ENCODE measurements at places on chromosomes 4 and X.

GRCh38 chr4:130712038-130712437 lies 1616.1 kb downstream of the C4orf33 start:
- no peak for DNase-seq

- DNase-seq = no peak
Measured at GRCh38 chr4:152158225-152158624, 377.7 kb downstream of the FBXW7 start.

DNA sequence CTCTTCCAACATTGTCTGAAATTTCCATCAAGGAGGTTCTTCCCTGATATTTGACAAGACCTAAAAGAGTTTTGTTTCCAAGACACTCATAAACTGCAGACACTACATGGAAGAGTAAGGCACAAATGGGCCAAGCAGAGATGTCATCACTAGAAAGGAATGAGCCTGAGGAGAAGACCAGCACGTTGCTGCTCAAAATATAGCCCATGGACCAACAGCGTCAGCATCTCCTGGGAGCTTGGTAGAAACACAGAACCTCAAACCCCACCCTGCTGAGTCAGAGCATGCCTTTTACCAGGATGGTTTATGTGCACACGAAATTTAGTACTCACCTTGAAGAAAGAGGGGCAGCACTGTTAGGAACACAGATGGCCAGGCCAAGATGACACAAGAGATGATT lies 128.7 kb upstream of the MID1 start:
- DNase-seq = no peak

DNA sequence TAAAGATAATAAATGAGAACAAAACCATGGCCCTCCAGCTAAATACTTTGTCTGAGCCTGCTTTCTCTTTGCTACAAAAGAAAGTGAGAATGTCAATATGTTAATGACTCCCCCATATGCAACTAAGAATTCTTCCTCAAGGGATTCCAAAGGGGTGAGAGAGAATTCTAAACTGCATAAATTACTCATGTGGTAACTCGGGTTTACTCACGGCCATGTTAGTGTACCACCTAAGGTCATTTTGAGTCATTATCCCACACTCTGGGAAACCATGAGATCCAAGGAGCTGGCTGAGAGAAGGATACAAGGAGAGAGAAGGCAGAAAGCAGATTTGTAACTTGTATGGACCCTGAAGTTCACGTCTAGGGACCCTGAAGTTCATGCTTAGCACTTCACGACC lies 190.3 kb downstream of the DHX15 start:
- no peak for DNase-seq

GRCh38 chrX:120207009-120207605 lies 43.5 kb upstream of the ZBTB33 start:
- DNase-seq = no peak

DNA sequence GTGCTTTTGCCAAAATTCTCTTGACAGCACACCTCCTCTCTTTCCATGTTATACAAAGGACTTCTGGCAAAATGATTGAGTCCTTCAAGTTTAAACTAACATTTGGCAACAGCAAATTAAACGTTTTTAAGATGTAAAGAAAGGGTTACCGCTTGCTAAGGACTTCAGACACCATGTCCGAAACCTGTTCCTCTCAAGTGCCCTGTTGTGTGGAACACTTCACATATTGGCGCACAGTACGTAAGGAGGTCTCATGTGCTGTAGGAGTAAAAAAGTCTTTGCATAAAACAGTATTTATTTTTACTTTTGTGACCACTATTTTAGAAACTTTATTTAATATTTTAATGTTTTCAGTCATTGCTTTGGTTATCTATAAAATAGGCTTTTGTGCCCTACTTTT lies 33.7 kb upstream of the HPRT1 start:
- DNase-seq = no peak

- DNase-seq = no peak
Measured at GRCh38 chr4:15020502-15021286, 18.4 kb downstream of the CPEB2 start.

GRCh38 chr4:182179751-182180150 lies 63.5 kb upstream of the TENM3 start:
- DNase-seq = no peak

GRCh38 chrX:24428516-24428915 lies 36.6 kb upstream of the PDK3 start:
- DNase-seq = no peak

- DNase-seq = no peak
Measured at GRCh38 chrX:117305168-117305766, 811.3 kb downstream of the KLHL13 start.

- no peak for DNase-seq
Measured at GRCh38 chr4:25001509-25001908, 29.2 kb downstream of the LGI2 start.

GRCh38 chr4:163157157-163157556 lies 9.5 kb downstream of the NAF1 start:
- no peak for DNase-seq

DNA sequence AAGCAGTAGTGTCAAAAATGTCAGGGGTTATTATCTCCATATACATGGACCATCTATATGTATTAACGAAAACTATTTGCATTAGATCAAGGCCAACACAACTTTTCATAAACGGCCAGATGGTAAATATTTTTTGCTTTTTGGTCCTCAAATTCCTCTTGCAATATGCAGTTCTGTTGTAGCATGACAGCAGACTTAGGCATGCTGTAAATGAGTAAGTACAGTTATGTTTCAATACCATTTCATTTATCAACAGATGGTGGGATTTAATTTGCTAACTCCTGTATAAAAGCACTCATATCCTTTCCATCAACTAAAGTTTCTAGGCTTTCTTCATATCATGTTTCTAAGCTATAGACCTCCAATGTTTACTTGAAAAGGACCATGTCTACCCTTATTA lies 208.1 kb downstream of the ANKRD50 start:
- no peak for DNase-seq

DNA sequence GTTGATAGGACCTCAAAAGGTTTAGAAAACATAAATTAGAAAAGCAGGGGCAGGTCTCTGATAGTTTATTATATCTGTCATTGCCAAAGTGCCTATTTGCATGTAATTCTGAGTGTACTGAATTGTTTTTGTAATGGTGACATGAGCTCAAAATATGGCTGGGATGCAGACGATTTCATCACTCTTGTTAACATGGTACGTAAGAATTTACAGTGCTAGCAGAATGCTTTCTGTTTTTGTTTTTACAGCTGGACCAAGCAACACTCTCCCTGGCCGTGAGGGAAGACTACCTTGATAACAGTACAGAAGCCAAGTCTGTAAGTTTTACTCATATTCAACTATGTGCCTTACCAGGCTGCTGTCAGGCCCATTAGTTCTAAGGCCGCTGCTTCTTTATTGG lies 58.1 kb downstream of the PHEX start:
- DNase-seq = no peak

DNA sequence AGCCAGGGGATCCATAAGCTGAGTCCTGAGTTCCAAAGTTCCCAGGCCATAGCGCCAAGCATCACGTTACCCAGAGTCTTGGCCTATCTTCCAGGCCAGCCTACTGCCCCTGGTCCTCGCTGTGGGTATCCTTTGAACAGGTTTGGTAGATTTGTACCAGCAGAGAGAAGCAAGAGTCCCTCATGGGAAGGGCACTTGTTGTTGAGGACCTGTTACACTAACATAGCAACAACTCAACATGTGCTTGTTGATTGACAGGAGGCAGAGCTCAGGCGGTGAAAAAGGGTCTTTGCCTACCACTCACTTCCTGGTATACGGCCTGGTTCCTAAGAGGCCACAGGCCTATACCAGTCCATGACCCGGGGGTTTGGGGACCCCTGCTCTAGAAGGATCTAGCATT lies 138.4 kb downstream of the RASL11B start:
- no peak for DNase-seq

DNA sequence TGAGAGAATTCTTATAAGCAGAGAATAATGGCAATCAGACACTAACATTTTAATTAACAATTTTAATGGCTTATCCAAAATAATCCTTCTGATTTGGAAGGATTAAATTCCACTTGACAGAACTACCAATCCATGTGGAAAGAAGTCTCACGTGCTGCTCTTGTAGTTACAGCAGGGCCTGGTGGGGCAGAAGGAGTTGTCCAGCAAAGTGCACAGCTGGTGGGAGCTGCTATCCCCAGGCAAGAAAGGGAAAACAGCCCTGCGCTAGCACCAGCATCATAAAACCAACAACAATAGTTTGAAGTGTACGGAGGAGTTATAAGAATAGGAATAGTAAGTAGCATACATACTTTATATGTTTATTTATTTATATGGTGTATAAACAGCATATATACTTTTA lies 127.4 kb upstream of the TRIM2 start:
- DNase-seq = no peak

DNA sequence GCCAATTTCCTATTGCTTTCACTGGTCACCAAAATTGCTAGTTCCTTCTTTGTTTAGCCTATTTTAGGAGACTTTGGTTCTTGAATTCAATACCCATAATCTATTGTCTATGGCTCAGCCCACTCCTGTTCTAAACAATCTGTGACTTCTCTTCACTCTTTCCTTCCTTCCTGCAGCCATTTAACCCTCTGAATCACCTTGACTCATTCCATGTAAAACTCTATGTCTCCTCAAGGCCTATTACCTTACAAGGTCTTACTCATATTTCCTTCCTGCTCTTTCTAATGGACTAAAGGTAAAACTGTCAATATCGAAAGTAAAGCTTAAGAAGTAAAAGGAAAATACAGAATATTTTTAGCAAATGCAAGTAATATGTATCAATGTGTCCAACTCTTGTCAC lies 301.6 kb downstream of the ARHGAP24 start:
- no peak for DNase-seq

- no peak for DNase-seq
Measured at GRCh38 chr4:169158046-169158445, 112.7 kb downstream of the SH3RF1 start.

DNA sequence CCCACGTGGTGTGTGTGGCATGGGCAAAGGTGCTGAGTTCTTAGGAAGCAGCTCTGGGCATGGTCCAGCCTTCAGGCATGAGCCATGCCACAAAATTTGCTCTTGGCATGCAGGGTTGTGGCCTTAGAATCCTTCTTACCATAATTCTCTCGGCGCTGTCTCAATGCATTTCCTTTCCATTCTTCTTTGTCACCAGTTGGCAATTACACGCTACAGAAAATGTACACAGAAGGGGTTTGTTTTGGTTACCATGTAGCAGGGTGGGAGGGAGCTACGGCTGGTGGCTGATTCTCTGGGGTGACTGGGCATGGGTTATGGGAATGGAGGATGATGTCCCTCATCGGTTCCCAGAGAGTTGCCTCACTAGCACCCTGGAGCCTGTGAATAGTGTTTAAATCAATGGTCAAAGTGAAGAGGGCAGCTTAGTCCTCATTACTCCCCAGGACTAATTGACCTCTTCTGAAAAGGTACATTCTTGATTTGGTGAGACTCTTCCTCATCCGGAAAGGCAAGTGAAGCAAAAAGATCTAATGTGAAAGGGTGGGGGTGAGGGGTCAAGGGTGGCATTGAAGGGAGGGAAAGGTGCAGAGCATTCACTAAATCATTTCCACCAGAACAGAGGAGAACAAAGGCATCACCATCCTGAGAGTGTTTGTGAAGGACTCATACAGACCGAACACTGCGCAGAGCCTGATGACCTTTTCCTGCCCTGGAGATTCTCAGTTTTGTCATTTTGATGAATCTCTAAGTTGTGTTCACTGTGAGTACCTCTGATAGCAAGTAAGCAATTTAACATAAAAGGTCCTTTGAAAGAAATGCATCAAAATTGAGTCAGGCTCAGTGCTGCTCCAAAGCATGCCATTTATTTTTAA lies 199.8 kb upstream of the SFRP2 start:
- DNase-seq = no peak

DNA sequence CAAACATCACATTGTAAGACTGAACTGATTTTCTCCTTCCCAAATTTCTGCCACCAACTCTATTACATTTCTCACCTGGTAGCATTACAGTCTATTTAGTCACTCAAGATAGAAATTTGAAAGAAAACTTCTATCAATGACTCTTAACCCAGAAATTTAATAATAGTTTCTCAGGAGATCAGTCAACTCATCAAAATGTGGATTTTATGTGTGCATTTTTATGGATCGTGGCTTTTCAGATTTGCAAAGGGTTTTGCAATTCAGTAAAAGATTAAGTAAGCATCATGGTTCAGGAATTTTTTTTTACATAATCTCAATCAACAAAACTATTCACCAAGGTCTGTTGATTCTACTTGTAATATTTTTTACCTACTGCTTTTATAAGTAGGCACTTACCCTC lies 111.1 kb downstream of the CFAP299 start:
- no peak for DNase-seq

- DNase-seq = no peak
Measured at GRCh38 chr4:35986537-35986936, 257.8 kb downstream of the ARAP2 start.

GRCh38 chr4:88826771-88827170 lies 129.1 kb upstream of the NAP1L5 start:
- no peak for DNase-seq

DNA sequence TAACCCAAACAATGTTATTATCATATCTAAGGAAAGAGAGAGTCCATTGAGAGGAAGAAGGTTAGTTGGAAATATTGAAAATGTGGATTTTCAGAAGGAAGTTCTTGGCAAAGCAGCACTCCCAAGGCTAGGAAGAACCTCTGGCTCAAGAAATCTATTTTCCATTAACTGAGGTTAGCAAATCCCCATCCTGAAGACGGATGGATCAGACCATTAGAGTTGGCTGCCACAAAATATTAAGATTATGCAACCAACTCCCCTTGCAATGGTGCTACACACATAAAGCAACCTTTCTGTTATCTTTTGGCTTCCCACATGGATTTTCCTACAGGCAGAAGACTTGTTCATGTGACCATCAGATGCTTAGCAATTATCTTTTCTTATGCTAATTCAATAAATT lies 96.3 kb downstream of the COL4A6 start:
- DNase-seq = no peak

GRCh38 chr4:18593297-18594002 lies 571.9 kb upstream of the LCORL start:
- DNase-seq = peak; percentile 16

GRCh38 chrX:77447653-77448569 lies 722 bp downstream of the FGF16 start:
- no peak for DNase-seq

- DNase-seq = no peak
Measured at GRCh38 chr4:3512719-3513118, 19.5 kb downstream of the LRPAP1 start.

GRCh38 chrX:149715468-149715867 lies 3.6 kb downstream of the MAGEA11 start:
- DNase-seq = no peak

DNA sequence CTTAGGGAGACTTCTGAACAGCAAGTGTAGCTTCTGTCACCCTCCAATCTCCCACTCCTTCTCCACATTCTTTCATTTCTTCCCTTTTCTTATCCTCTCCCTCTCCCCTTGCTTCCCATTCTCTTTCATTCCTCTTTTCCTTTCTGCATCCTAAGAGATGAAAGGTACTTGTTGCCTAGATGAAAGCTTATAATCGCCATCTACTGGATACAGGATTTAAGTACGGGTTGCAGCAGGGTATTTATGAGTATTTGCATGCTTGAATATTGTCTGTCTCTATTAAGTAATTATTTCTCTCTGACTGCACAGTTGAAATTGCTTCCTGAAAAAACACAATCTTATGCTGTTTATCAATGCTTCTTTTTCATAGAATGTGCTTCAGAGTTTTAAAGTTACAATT lies 174.0 kb upstream of the TENT5D start:
- no peak for DNase-seq

GRCh38 chrX:69503782-69504625 lies at the start of gene NALF2:
Gene NALF2, plus strand, starts transcription at chrX:69504326. Its CDS starts 957 bp downstream, at chrX:69505283.
- peak; percentile 16 for DNase-seq

GRCh38 chrX:120264341-120264740 lies 13.7 kb downstream of the ZBTB33 start:
- DNase-seq = no peak
